Muscle of arm (tissue), 14 donors: ENCODE measurements at places on chromosomes 3 and 15. TPM values are rescaled to one million over a fixed set of nuclear protein-coding genes. Genes with fewer than 3 reads are reported as not detected.

- DNase-seq: no peak
Observed at GRCh38 chr3:156840826-156841689, 14.9 kb downstream of the LEKR1 start.

- peak; percentile 41 for DNase-seq
Observed at GRCh38 chr3:134197681-134198261, 52.9 kb downstream of the RYK start.

Gene NME9
- polyA plus RNA-seq: not detected

Gene CLDN1
- polyA plus RNA-seq: 7.2 TPM
